ENCODE measurements at places on chromosomes 5 and 9.

- DNase-seq: no peak
Observed at GRCh38 chr5:67960939-67961338, 254.6 kb upstream of the PIK3R1 start.

GRCh38 chr5:31832966-31833365, 194.0 kb downstream of the PDZD2 start:
- DNase-seq: no peak

GRCh38 chr9:131620764-131621520, 75.6 kb downstream of the PRRT1B start:
- DNase-seq: peak; percentile 45

DNA sequence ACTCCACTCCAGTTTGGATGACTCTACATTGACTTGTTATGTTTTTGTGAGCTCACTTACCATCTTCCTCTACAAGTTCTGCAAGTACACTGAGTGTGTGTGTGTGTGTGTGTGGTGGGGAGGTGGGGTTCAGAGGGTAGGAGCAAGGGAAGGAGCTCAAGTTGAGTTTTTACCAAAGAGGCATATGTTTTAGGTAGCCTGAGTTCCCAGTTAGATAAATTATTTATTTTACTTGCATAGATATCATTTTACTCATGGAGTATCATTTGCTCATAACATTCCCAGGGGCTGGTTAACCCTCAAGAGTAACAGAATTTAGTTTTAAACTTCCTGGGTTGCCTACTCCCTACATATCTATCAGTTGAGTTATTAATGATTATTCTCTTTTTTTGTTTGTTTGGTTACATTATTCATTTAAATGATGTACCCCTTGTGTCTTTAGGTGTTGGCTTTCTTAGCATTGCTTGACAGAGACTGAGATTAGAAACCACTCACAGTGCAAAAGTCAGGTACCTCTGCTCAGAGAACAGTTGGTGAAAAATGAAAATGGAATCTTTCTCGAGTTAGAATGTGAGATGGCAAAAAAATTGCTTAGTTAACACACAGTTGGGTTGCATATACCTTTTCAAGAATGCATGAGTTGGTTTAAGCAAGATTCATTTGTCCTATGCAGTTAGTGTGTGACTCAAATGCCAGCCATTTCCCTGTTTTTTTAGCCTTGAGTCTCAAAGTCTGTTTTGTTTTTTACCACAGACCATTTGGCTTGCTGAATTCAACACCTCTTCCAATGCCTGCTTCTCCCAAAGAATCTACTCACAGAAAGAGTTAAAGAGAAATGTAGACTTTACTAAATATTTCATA, 29.2 kb downstream of the TNFSF8 start:
- DNase-seq: no peak

GRCh38 chr9:133717113-133718031, 20.8 kb downstream of the SARDH start:
- DNase-seq: no peak

DNA sequence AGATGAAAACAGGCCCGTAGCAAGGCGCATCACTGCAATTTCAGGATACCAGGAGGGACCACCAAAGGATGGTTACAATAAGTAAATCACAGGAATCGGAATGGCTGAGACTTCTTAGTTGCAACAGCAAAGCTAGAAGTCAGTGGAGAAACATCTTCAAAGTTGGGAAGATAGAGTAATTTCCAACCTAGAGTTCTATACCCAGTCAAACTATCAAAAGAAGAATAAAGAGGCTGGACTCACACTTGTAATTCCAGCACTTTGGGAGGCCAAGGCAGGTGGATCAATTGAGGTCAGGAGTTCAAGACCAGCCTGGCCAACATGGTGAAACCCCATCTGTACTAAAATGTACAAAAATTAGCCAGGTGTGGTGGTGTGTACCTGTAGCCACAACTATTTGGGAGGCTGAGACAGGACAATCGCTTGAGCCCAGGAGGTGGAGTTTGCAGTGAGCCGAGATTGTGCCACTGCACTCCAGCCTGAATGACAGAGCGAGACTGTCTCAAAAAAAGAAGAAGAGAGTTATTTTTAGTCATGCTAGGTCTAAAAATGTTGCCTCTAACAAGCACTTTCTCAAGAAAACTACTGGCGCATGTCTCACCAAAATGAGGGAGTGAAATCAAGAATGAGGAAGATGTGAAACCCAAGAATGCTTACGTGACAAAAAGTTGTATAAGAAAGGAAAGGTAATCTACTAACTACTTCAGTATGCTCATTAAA, 267.7 kb downstream of the DENND1A start:
- peak; percentile 93 for DNase-seq

- no peak for DNase-seq
Observed at GRCh38 chr5:6586647-6587042, 46.2 kb downstream of the NSUN2 start.

- no peak for DNase-seq
Observed at GRCh38 chr5:102591650-102592049, 92.8 kb upstream of the SLCO6A1 start.

GRCh38 chr5:113043491-113043931, 66.9 kb downstream of the DCP2 start:
- DNase-seq: no peak

- no peak for DNase-seq
Observed at GRCh38 chr5:109192555-109193281, 217.1 kb downstream of the PJA2 start.

GRCh38 chr5:134594797-134595457, 37.7 kb downstream of the SAR1B start:
- no peak for DNase-seq

DNA sequence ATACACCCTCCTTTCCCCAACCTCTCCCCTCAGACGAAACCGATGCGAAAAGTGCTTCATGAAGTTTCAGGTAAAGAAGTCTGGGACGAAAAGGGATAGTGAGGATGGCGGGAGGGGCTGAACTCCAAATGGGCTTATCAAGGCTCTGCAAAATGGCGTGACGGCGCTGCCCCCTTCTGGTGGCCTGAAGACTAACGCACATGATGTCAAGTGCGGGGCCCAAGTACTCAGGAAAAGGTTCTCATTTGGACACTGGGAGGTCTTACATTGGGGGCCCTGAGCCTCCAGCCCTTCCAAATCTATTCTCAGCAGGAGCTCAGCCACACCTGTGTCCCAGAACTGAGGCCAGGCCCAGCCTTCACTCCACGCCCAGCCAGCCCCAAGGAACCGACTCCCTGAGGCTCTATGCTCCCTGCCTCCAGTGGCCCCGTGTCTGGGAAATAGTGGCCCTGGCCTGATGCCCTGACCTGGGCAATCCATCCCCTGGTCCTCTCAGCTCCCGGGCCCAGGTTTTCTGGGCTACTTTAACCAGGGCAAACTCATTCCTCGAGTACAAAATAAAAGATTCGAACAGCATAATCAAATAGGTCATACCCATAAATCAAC, 119.9 kb downstream of the KCNIP1 start:
- DNase-seq: peak; percentile 48

DNA sequence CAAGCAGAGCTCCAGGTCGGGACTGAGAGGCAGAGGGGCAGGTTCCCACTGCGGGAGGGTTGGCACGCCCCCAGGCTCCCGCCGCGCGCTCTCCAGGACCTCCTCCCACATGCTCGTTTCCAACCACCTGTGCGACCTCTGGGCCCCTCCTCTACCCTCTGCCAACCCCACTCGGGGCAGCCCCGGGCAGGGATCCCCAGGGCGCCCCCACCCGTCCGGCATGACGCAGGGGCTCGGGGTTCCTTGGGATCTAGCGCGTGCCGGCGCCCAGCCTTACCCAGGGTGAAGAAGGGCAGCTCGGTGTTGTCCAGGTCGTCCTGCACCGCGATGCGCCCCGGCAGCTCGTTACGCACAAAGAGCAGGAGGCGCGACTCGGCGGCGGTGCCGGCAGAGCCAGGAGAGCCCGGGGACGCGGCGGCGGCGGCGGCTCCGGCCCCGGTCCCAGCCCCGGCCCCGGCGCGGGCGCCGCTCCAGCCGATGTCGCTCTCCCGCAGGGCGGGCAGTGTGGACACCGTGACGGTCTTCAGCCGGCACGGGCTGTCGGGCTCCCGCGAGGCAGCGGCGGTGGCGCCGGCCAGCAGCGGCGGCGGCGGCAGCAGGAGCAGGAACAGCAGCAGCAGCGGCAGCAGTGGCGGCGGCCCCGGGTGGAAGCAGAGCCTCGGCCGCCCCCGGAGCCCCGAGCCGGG, 494 bp downstream of the ASTN2 start:
- DNase-seq: no peak

DNA sequence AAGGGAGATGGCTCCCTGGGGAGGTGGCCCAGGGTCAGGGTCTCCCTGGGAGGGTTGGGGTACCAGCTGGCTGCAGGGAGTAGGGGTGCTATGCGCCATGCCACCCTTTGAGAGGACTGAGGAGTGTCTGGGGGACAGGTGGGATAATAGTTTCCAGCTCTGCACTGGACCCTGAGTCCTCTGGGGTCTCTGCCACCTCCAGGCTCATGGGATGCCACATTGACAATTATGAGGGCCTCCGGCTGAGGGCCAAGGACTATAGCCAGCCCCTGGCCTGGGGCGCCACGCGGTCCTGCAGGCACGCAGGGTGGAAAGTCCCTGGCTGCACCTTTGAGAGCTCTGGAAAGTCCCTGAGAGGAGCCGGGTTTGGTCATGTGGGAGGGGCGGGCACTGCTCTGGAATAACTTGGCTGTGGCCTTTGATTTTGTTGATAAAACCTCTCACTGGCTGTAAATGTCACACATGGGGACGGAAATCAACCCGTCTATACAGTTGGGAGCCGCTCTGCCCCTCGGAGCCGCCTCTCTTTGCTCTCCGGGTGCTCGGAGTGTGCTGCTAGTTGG, 16.0 kb downstream of the TRAF2 start:
- DNase-seq: no peak

DNA sequence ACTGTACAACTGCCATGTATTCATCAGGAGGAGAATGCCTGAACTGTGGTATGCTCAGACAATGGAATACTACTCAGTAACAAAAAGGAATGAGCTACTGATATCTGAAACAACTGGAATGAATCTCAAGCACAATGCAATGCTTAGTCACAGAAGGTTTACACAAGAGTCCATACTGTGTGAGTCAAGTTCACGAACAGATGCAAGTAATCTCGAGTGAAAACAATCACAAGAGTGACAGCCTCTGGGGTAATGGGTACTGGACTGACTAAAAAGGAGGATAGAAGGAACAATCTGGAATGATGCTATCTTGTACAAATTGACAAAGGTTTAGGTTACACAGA, 19.5 kb upstream of the GOLGA1 start:
- no peak for DNase-seq

DNA sequence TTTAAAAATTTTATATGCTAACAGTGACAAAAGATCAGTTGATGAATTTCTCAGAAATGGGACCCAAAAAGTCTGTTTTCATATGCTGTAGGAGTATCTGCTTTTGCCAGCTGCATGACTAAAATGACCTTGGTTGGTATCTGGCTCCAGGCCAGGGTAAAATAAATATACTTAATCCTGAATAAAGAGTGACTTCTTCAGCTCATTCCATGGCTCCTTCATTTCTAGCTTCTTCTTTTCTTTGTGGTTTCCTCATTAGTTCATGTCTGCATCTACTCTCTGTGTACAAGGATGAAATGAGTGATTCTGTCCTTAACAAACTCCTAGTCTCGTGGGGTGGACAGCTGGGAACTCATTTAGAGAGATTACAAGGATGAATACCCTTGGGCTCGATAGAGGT, 36.0 kb downstream of the RCL1 start:
- DNase-seq: peak; percentile 14

DNA sequence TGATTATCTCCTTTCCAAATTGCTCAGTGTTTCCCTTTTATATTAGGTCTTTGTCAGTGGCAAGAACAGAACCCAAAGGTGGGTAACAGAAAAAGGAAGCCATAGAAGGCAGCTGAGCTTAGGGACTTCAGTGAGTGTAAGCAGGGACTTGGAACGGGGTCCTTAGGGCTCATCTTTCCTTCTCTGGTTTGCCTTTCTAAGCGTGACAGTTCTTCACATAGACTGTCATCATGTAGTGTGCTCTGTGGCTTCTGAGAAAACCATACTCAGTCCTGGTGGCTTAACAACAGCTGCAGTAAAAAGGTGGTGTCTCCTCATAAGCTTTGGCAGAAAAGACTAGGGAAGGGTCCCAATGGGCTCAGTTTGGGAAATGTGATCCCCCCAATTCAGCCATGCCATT, 108.8 kb downstream of the SLC12A2 start:
- DNase-seq: no peak

DNA sequence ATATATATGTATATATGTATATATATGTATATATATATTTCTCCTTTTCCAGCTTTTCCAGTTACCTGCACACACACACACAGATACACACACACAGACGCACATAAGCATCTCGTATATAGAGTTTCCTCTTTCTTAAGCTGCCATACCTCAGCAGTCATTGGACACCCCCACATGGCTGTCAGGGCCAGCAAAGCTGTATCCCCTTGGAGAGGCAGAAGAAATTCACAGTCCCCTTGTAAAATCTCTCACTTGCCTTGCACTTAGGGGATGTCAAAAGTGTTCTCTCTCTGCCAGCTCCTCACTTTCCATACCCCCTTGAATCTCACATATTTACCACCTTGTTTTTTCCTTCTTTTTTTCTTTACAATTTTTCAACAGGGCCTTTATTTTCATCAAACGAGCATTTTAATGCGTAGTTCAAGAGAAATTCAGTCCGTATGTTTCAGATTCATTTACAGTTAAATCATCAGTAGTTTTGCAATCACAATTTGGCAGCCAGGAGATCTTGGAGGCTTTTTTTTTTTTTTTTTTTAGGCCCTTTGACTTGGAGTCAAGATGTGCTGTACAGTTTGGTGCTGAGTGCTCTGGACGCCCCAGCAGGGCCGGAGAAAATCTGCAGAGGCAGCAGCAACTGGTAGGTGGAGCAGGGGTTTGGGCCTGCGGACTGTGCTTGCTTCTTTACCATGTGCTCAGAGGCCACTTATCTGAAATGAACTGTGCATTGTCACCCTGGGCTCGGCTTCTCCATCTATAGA, 244.9 kb upstream of the KLF4 start:
- no peak for DNase-seq

DNA sequence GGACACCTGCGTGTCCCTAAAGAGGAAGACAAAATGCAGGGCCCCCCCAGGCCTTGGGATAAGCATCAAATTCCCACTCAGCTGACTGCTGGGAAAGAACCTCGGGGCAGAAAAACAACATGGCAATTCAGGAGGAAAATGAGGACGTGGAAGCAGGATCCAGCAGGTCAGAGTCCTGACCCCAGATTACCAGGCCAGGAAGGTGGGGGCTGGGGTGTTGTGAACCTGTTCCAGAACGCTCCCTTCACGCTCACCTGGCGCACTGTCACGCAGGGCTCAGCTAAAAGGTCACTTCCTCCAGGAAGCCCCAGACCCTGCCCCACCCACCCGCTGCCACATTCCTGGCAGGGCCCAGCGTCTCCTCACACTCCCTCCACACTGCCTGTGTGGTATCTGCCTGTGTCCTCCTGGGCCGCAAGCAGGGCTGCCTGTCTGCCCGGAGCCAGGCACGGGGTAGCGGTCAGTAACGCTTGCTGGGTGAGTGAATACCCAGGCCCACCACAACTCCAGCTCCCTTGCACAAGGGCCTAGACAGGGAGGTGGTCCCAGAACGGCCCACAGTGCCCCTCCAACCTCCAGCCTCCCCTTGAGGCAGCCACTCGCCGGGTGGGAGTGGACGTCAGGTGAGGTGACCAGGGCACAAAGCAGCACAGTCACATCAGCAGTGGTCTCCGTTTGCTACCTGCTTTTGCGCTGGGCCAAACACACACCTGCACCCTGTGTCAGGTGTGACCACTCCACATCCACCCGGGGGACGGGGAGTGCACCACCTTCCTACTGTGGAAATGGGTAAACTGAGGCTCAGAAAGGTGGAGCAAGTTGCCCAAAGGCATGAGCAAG, 18.1 kb downstream of the VAV2 start:
- no peak for DNase-seq

All from MV-4-11 (cell line).